Stimulated activated CD8-positive, alpha-beta memory T cell treated with anti-CD3 and anti-CD28 coated beads, Interleukin-4, amount 100 ng/mL, for 4 hours (primary cell): ENCODE measurements at places on chromosomes 4 and X.

GRCh38 chr4:167964766-167965373 is 127.5 kb upstream of the ANXA10 start:
- no peak for DNase-seq

DNA sequence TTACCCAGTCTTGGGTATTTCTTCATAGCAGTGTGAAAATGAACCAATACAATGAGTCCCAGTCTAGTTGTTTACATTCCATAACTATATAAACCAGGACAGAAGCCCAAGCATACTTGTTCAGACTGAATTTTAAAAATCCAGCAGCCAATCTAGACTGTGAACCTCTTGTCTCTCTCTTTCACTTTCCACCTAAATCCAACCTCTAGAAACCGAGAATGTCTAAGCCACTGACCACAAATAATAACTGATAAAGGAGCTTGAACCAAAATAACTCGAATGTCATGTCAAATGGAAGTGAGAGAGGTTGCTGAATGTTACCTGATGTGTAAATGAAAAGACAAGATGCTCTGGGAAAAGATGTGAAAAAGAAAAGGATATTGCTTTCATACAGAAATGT is 544.7 kb downstream of the NLGN4X start:
- DNase-seq: no peak

DNA sequence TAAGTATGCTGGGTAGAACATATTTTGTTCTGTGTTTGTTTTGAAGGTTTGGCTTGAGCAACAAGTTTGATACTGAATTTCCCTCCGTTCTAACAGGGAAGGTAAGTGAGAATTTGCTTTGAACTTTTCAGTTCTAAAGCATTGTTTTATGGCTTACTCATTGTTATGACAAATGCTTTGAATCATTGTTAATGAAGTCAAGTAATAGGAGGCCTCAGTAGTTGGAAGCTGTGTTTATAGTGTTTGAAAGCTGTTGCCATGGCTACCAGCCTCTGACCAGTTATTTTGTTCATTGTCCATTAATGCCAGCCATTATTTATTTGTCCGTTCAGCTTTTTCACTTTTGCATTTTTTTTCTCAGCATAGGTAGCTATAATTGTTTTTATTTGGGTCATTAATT is 14.4 kb downstream of the CHIC1 start:
- DNase-seq: no peak

GRCh38 chrX:9231491-9231890 is 197.6 kb upstream of the FAM9B start:
- DNase-seq: no peak

DNA sequence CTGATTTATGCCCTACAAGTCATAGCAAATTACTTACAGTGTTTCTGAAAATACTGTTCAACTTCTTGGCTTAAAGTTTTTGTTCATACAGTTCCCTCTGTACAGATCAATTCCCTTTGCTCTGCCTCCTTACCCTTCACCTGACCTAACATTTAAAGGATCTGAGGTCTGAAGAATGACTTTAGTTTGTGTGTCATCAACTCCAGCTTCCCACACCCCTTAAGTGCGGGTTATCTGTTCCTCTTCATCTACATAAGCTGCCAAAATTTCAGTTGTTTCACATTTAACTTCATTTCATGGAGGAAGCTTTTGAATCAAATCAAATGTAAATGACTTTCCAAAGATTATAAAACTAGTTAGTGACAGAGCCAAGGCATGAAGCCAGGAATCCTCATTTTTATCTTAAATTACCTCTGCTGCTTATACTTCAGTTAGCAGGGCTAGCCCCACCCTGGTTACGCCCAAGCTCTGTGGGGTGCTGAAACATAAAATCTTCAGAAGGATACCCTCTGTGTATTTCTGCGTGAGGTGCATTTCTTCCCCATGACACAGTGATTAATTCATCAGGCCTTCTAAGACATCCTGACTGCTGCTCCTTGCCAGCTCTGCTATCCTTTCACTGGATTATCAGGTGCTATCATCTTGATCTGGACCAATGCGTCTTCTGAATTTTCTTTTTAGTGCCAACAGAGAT is 16.5 kb downstream of the CXCL1 start:
- DNase-seq: no peak

DNA sequence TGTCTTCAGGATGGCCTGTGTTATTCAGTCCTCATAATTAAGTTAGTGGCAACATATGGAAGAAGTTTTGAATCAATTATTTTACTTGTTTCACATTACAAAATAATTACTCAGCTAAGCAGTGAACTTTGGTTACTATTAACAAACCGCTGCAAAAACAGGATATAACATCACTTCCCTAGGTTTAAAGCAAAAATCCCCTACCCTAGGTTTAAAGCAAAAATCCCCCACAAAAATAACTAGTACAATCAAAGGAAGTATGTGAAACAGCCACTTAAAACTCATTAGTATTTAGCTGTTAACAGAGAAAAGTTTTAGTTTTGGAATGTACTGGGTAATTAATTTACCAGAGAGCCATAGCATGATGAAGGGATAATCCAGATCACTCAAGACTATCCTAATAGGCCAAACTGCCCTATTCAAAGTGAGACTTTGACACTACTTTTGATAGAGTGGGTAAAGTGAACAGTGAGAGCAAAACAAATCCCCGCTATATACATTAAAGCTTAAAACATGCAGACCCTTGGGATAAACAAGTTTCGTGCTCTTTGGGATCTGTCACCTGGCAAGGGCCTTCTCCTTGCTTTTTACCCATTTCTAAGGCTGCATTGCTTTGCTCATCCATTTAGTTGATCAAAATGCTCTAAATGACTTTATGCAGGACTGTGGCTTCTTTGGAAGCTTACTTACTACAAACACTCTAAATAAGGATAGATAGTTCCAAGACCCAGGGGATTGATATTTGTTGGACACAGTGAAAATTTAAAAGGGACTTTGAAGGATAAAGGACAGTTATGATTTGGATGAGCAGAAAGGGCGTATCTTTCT is 36.4 kb upstream of the GPR174 start:
- no peak for DNase-seq
